RWPE1 (cell line): ENCODE measurements at places on chromosomes 1 and 21.

DNA sequence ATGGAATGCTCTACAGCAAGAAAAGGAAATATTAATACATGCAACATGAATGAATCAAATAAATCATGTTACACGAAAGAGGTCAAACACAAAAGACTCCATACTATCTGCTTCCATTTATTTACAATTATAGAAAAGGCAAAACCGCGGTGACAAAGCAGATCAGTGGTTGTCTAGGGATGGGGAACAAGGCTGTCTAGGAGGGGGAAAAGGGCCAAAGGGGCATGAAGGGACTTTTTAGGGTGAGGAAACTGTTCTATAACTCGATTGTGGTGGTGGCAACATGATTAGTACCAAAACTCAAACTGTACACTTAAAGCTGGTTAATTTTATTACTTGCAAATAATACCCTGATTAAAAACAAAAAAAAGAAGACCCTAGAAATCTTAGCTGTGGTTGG, 20.6 kb downstream of the CAPZB start:
- DNase-seq, result no peak

GRCh38 chr1:24998563-24999245, 68.6 kb upstream of the RUNX3 start:
- no peak for DNase-seq

DNA sequence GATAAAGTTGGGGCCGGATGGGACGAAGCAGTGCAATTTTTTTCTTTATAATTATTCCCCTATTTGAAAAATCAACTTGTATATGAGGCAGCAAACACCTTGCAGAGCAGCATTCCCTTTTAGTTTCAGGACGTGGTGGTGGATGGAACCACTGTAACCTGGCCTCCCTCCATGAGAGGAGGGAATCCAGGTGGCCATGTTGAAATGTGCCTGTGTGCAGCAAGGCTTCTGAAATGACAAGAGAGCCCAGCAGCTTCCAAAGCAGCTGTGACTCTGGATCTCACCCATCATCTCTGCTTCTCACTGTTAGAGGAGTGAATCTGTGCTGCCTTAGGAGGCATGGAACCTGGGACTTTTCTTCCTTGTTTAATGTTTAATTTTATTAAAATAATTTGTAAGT, 42.3 kb downstream of the NFIA start:
- no peak for DNase-seq

GRCh38 chr1:10520952-10521351, 46.2 kb downstream of the PEX14 start:
- no peak for DNase-seq

DNA sequence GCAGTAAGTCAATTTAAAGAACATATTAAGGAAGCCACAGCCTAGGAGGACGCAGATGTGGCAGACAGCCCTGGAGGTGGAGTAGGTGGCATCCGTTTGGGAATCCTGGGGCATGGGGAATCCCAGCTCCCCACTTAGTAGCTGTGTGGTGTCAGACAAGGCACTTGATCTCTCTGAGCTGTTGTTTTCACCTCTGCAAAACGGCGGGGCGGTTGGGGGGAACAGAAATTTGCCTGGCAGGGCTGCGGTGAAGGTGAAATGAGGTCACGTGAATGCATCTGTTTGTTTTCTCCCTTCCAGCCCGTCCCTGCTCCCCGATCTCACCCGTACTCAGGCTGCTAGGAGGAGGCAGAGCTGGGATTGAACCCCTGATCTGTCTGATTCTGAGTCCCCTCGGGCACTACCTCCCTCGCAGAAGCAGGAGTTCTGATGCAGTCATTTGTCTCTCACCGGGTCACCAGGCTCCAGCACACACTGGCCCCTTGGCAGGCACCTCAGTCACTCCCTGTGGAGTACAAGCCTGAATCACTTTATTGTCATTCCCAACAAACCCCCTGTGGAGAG, 2.2 kb upstream of the LAPTM5 start:
- DNase-seq, result no peak

GRCh38 chr1:206803221-206803730, 31.0 kb upstream of the IL10 start:
- DNase-seq, result no peak

- DNase-seq, result no peak
Measured at GRCh38 chr1:10236405-10237156, 26.2 kb downstream of the KIF1B start.

- DNase-seq, result no peak
Measured at GRCh38 chr1:231144416-231145193, 17.3 kb upstream of the TRIM67 start.

DNA sequence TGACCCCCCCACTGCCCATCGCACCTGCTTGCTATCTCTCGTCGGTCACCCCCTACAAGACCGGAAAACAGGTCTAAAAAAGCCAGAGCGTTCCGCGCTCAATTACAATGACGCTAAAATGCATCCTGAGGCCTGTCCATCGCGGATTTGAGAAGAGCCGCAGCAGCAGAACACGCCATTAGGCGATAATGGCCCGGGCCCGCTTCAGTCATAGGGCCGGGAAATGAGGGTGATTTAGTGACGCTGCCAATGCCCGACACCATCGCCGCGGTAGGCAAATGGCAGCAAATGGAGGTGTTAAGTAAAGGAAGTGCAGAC, 64.1 kb upstream of the SSX2IP start:
- DNase-seq, result no peak

DNA sequence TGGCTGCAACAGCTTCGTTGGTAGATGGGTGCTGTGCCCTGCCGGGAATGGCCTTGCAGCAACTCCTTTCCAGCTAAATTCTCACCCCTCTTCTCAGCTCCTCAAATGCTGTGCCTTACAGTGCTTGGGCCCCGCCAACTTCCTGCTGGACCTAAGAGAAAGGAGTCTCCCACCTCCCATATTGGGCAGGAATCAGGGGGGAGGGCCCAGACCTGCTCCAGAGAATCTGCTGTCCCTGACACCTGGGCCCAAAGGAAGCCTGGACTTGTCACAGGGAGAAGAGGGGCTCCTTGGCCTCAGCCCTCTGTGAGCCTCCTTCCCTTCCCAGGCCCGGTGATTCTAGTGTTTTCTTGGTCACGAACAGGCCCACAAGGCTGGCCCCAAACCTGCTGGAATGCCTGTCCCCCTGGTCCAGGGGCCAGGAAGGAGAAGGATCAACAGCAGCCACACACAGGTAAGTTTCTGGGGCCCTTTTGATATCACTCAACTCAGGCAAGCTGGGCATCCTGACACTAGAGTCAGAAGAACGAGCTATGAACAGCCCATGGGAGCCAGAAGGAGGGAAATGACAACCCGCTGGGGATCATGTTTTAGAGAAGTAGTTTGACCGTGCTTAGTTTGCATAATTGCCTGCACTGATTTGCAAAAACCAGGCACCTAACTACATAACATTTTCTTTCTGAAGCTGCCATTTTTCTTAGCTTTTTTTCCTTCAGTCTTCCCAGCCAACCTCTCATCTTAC, 86.2 kb downstream of the CD247 start:
- no peak for DNase-seq

GRCh38 chr1:10957133-10957532, 55.3 kb upstream of the TARDBP start:
- no peak for DNase-seq
